ENCODE measurements at places on chromosomes 7 and 10.

DNA sequence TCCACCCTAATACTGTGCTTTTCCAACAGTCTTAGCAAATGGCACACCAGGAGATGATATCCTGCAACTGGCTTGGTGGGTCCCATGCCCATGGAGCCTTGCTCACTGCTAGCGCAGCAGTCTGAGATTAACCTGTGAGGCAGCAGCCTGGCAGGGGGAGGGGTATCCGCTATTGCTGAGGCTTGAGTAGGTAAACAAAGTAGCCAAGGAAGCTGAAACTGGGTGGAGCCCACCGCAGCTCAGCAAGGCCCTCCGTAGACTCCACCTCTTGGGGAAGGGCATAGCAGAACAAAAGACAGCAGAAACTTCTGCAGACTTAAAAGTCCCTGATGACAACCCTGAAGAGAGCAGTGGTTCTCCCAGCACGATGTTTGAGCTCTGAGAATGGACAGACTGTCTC lies 399.0 kb downstream of the CCSER2 start:
- no peak for DNase-seq

DNA sequence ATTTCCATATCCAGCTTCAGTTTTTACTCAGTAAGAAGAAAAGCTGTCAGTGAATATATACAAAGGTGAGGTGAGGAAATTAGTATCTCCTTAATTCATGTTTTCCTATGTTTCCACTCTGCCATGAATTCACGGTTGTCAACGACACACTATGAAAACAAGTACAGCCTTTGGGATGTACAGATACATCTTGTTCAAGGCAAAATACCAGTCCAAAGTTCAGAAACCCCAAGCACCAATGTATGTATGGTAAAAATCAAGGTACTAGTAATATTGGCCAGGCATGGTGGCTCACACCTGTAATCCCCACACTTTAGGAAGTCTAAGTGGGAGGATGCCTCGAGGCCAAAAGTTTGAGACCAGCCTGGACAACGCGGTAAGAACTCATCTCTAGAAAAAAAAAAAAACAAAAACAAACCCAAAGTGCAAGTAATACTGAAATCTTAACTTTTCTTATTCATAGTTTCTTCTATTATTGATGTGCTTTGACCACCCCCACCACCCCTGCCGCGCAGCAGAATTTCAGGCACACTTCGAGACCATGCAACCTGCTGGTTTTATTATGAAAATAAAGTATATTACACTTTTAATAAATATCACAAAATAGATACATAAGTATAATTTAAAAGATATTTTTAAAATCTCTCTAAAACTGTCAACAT lies 3.5 kb downstream of the ESYT2 start:
- DNase-seq: no peak

DNA sequence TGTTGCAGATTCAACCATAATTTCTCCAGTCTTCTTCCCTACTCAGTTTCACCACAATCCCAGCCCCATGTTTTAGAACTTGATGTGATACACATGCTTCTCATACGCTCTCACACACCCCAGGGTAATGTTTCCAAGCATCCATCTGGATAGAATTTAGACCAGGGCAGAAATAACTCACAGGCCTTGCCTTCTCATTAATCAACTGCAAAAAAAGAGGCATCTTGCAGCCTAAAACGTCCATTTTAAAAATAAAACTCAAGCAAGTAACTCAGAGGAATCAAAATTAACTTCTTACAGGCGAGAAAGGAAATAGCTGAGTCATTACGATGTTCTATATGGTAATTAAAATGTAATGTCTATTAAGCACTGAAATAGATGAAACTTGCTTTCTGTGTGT lies 127.2 kb upstream of the RSU1 start:
- peak; percentile 67 for DNase-seq

- DNase-seq: no peak
Measured at GRCh38 chr7:134750083-134751062, 29.1 kb upstream of the CALD1 start.

DNA sequence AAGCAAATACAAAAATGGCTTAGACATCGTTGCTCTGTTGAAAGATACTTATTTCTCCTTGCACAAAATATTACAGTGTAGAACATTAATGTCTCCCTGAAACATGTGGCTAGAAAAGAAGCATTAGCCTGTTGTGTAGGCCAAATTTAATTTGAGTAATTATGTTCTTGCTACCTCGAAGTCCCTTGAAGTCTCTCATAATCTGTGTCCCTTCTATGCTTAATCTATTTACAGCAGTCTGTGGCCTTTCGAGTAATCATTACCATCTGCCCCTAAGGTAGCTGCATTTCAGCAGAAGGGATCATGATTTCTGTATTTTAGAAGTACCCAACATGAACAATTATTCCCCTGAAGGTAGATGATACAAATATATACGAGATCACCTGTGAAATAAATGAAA lies 615.2 kb downstream of the GRM8 start:
- no peak for DNase-seq
